Gastroesophageal sphincter (tissue), 4 donors: ENCODE measurements at places on chromosomes 5 and 9. TPM values are rescaled to one million over a fixed set of nuclear protein-coding genes. Genes with fewer than 3 reads are reported as not detected.

DNA sequence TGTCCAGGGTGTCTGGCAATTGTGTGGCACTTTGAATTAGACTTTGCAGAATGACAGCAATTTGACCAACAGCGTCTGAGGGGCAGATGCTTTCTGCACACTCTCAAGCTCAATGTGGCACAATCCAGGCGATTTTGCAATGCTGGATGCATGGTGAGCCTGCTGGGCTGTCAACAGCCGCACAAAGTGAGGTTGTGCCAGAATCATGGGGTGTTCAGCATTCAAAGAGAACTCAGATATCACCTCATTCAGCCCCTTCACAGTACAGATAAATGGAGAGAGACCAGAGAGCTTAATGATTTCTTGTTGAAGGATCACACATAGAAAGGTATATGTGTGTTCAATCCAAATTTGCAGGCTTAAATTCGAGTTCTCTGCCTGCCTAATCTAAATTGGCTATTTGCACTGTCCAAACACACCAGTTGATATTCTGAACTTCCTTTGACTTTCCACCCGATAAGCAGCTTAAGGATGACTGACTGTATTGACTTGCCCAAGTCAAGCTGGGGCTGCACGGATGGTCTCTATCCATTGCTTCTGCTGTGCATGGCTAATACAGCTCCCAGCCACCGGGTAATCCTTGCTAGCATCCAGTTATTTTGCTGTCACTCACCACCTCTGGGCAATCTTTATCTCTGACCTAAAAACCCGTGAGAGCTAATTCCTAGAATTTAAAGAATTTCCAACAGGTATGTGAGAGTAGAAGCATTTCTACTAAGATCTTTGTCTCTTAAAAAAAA, 157.9 kb upstream of the TAS2R1 start:
- ATAC-seq = no peak

GRCh38 chr9:120612218-120612617, 32.3 kb upstream of the CDK5RAP2 start:
- ATAC-seq = no peak

GRCh38 chr5:128965638-128966302, 482 bp downstream of the SLC27A6 start:
- ATAC-seq = peak; percentile 50

DNA sequence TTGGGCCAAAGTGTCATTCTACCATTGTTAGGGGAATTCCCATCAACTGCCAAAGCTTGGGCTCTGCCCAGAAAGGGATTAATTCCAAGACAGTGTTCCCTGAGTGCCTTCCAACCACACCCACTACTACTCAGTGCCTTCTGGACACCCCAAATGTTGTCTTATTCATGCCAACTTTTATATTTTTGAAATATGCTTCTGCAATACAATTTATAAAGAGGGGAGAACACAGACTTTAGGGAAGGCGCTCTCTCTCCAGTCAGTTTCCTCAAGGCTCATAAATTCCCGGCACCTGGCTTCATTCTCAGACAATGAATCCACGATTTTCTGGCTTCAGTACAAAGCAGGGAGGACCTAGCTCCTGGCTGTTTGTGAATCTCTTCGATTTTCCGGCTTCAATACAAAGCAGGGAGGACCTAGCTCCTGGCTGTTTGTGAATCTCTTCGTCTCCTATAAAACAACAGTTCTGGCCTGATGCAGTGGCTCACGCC, 120.1 kb upstream of the MYO10 start:
- ATAC-seq = no peak

The CCNI2 gene
- not detected for total RNA-seq

The DAB2IP gene
- total RNA-seq = 43.4 TPM
